ENCODE measurements at places on chromosomes 3 and 15. TPM values are rescaled to one million over a fixed set of nuclear protein-coding genes. Genes with fewer than 3 reads are reported as not detected.

The CCPG1 gene
- 202 TPM for polyA plus RNA-seq

The ISLR gene
- polyA plus RNA-seq, result 124 TPM

The ZMYND10 gene
- polyA plus RNA-seq, result 0.90 TPM

The HAPLN3 gene
- 3.3 TPM for polyA plus RNA-seq

The KLHL40 gene
- not detected for polyA plus RNA-seq

The SYNPR gene
- polyA plus RNA-seq, result not detected

The ROBO1 gene
- 18.8 TPM for polyA plus RNA-seq

The GPR27 gene
- polyA plus RNA-seq, result 0.10 TPM

The TNIK gene
- 1.4 TPM for polyA plus RNA-seq

The GLDN gene
- polyA plus RNA-seq, result 0.29 TPM

The OSTN gene
- polyA plus RNA-seq, result not detected

The SEMA3G gene
- 0.06 TPM for polyA plus RNA-seq

The NMNAT3 gene
- polyA plus RNA-seq, result not detected

The SPTBN5 gene
- polyA plus RNA-seq, result not detected

The MAP4 gene
- 253 TPM for polyA plus RNA-seq

The PIERCE2 gene
- 6.6 TPM for polyA plus RNA-seq

The ZNF620 gene
- 0.86 TPM for polyA plus RNA-seq

The IL17RD gene
- 0.42 TPM for polyA plus RNA-seq

The CLRN1 gene
- polyA plus RNA-seq, result not detected

The ZNF860 gene
- polyA plus RNA-seq, result 0.08 TPM

The GRAMD1C gene
- 6.4 TPM for polyA plus RNA-seq

The ZNF501 gene
- polyA plus RNA-seq, result 3.8 TPM

Measured in GM23248 (cell line).